Stimulated activated CD4-positive, alpha-beta T cell treated with anti-CD3 and anti-CD28 coated beads, Interleukin-4, amount 100 ng/mL, for 24 hours (primary cell): ENCODE measurements at places on chromosomes 3 and 15.
A peak's percentile ranks its signal among the peaks of the same experiment; 100 is the strongest.

DNA sequence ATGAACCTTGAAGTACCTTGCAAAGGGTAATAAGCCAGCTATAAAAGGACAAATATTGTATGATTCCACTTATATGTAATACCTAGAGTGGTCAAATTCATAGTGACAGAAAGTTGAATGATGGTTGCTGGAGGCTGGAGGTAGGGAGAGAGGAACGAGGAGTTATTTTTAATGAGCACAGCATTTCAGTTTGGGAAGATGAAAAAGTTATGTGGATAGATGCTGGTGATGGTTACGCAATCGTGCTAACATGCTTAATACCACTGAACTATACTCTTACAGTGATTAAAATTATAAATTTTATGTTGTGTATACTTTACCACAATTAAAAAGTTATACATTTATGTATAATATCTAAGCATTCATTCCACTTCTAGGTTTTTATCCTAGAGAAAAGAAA lies 168.6 kb downstream of the GRM7 start:
- DNase-seq, result no peak

- DNase-seq, result no peak
These were observed 1.3 kb upstream of the TNIK start for GRCh38 chr3:171461525-171461917.

DNA sequence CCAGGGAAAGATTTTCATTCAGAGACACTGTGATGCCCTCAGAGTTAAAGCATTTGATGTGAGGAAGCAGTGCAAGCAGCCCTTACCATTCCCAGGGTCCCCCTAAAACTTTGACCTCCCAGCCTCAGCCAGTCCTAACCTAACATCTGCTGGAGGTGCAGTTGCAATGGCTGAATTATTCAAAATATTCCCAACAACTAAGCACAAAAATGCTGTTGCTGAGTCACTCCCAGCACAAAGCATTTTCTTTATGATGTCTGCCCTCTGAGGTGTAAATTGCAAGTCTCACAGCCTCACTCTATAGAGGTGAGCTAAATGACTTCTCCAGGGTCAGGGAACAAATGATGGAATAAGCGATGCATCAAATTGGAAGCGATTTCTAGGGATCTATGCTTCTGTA lies 6.4 kb upstream of the REC114 start:
- no peak for DNase-seq

GRCh38 chr3:138172625-138173024 lies 2.1 kb downstream of the DBR1 start:
- no peak for DNase-seq

DNA sequence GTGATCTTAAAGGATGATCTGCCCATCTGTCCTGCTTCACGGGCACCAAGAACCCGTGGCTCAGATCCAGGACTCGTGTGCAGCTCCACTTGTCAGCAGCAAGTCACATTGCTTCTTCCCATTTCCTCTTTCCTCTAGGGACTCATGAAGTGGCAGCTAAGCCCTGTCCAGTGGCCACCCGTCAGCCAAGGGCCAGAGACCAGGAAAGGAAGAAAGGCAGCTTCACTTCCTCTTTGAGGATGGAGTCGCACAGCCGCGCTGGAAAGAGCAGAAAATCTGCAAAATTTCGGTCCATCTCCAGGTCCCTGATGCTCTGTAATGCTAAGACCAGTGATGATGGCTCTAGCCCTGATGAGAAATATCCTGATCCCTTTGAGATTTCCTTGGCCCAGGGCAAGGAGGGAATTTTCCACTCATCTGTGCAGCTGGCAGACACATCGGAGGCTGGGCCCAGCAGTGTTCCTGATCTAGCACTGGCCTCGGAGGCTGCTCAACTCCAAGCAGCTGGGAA lies 28.5 kb downstream of the IL16 start:
- no peak for DNase-seq

DNA sequence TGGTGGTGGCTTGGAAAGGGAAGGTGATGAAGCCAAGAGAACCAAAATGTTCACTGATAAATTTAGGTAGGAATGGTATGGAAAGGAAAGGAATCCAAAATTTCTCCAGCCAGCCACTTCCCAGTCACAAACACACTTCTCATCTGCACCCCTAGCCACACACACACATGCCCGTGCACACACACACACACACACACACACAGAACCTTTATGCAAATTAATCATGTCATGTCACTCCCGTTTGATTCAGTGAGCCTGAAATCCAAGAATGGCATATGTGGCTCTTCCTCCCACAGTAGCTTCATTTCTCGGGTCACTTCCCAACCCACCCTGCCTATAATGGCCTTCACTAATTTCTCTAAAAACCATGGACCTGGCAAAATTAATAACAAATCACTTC lies 3.1 kb upstream of the HLTF start:
- DNase-seq, result no peak

- no peak for DNase-seq
These were observed 34.3 kb upstream of the ANKDD1A start for GRCh38 chr15:64877435-64877834.

GRCh38 chr3:181265750-181266333 lies 276.3 kb upstream of the DNAJC19 start:
- no peak for DNase-seq

DNA sequence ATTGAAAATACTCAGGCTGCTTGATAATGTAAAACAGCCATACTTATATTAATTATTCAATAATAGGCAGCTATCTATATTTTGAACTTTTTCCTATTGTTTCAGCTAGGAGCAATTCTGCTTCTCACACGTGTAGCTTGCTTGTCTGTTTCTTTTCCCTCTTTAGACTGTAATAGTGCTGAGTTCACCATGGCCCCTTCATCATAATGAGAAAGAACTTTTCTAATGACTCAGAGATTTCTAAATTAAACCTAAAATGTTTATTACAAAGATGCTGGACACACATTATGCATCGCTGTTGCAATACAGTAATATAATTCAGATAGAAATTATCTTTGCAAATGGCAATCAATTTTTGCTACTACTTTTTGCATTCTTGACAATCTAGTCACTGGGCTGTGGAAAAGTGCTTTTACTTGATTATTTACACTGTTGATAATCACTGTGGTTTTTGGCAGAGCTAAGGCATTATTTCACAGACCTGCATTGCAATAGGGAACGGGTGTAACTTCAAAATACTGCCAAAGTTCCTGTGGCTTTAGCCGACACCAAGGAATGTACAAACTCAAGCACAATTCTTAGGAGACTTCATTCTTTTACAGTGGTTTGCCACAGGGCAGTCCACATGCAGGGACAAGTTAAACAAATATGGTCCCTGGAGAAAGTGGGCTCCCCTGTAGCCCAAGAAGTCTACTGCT lies 281.0 kb upstream of the TBL1XR1 start:
- DNase-seq, result no peak

- no peak for DNase-seq
These were observed 558.5 kb upstream of the CFAP20DC start for GRCh38 chr3:59608356-59608755.

DNA sequence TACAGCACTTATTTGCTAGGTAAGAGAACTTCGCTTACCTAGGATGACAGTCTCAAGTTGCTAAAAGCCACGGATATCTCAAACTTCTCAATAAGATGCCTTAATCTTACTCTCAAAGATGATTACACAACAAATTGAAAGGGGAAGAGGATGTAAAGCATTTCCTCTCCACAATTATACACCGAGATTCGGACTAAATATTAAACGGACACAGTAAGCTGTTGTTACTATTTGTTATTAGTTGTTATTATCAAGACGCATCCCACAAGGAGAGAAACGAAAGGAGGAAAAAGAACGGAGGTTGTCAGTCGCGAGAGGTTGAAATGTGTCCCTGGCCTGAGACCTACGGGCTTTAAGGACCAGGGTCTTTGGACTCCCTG lies 660 bp downstream of the ZNF106 start:
- no peak for DNase-seq

DNA sequence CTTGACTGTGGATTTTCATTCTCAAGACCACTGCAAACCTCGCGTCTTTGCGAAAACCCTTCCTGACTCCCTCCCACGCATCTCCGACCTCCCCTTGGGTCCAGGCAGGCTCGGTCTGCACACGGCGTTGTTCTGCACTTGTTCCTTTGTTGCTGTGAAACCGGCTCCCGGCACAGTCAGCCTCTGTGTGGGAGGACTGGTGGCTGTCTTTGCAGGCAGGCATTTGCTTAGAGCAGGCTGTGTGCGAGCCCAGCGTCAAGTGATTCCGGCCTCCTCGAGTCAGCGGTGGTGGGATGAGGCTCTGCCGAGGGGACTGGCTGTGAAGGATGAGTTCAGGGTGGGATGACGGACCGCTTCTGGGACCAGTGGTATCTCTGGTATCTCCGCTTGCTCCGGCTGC lies 102.6 kb upstream of the ROPN1 start:
- DNase-seq, result no peak

DNA sequence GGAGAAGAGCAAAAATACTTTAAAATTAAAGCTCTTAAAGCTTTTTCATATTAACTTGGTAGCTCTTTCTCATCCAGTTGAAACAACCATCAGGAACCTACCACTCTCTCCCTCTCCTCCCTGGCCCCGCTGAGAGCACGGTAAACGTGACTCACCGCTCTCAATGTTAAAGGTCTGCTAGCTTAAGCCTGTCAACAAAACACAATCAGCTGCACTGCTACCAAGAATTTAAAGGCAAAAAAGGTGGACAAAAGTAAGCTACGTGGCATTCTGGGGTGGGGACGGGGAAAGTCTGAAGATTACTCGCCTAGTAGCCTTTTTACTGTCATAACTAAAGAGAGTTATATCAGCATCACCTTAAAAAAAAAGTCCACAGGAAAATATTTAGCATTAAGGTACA lies 8.4 kb upstream of the GP5 start:
- no peak for DNase-seq

DNA sequence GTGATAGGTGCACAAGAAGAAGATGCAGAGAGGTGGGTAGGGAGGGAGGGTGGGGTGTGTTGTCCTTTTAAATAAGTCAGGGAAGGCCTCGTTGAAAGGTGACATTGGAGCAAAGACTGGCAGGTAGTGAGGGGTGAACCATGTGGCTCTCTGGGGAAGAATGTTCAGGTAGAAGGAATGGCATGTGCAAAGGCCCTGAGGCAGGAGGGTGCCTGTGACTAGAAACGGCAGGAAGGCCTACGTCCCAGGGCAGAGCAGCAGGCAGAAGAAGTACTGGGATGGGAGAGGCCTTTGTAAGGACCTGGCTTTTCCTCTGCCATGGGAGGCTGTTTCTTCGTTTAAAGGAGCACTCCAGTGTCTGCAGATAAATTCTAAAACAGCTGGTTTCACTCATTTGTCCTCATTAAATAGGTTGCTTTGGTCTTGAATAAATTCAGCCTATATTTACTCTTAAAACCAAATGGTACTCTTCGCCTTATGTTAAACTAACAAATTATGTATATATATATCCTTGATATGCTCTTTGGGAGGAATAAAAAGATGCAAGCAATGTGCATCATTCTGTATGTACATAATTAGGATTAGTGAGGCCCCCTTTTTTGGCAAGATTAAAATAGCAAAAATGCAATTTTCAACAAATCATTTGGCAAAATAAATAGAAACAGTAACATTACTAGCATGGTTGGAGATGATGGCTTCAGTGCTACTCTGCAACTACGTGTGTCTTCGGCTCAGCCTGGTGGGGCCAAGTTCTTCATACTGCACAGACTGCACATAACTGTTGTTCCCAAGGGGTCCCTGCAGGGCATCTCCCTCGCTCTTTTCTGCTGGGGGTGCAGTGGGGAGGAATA lies 151.4 kb downstream of the KLF13 start:
- no peak for DNase-seq

GRCh38 chr3:192929146-192929545 lies 11.5 kb upstream of the MB21D2 start:
- no peak for DNase-seq

GRCh38 chr3:158167737-158168557 lies 58.1 kb downstream of the RSRC1 start:
- peak; percentile 16 for DNase-seq

DNA sequence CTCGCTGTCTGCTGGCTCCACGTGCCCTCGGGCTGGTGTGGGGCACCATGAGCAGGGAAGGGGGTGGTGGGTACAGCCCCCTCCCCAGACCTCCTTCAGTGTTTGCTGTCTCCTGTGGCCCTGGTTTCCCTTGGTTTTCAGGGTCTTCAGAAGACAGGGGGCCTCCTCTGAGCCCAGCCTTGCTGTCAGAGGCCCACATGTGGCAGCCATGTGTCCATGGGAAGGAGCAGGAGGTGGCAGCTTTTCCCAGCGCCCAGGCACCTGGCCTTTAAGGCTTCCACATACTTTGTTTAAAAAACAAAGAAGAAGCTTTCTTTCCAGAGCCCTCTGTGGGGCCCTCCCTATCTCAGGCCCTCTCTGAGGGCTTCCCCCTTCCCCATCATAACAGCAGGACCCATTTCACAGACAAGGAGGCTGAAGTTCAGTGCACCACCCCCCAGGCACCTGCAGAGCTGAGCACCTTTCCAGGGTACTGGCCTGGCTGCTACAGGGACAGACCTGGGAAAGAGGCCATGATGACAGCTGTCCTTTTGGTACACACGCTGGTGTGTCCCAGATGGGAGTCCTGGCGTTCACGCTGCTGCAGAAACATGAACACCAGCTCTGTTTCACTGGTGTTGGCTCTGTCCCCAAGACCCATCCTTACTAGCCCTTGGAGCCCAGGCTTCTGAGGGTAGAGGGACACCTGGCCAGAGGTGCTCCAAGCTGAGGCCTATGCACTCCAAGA lies 73.7 kb downstream of the DNAJB8 start:
- no peak for DNase-seq

- DNase-seq, result no peak
These were observed 322.2 kb upstream of the RBMS3 start for GRCh38 chr3:28958656-28959055.

- DNase-seq, result no peak
These were observed 13.1 kb downstream of the TPRA1 start for GRCh38 chr3:127577448-127577847.

GRCh38 chr3:125322166-125322565 lies 53.0 kb downstream of the ZNF148 start:
- no peak for DNase-seq

GRCh38 chr3:43034200-43034599 lies 55.1 kb downstream of the GASK1A start:
- DNase-seq, result no peak

DNA sequence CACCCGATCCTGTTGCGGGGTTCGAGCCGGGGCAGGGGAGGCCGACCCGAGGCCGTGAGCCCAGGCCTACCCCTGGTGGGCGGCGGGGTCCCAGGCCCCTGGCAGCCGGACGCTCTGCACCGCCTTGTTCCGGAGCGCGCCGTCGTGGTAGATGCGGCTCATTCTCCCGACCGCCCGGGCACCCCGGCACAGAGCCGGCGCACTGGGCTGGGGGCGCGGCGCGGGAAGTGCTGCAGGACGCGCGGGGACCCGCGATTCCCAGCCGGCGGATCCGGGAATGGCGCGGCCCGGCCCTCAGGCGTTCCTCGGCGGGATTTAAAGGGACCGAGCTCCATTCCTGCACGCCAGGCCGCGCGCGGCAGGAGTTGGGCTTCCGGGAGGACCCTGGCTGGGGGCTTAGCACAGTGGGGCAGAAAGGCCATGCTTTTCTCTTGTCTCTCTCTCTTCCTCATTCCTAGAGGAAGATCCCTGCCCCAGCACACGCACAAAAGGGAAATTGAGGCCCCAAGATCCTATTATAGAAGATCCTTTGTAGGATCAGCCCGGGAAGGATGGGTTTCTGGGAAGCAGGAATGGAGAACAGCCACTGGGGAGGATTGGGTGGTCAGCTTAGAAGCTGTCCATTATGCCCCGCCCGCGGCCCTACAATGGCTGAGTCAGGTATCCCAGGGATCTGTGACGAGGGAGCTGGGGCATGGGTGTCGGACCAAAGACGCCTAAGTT lies at the start of gene ARPIN:
Gene ARPIN, minus strand, starts transcription at position 279 of the 723 bp plus-strand sequence. Its CDS starts 117 bp downstream, at position 162.
- no peak for DNase-seq

GRCh38 chr3:71063773-71064290 lies 519.7 kb downstream of the FOXP1 start:
- DNase-seq, result peak; percentile 79

GRCh38 chr3:89212619-89213018 lies 105.2 kb downstream of the EPHA3 start:
- DNase-seq, result no peak
